ENCODE measurements at places on chromosomes 2 and 18. TPM values are rescaled to one million over a fixed set of nuclear protein-coding genes. Genes with fewer than 3 reads are reported as not detected.
A peak's percentile ranks its signal among the peaks of the same experiment; 100 is the strongest.

DNA sequence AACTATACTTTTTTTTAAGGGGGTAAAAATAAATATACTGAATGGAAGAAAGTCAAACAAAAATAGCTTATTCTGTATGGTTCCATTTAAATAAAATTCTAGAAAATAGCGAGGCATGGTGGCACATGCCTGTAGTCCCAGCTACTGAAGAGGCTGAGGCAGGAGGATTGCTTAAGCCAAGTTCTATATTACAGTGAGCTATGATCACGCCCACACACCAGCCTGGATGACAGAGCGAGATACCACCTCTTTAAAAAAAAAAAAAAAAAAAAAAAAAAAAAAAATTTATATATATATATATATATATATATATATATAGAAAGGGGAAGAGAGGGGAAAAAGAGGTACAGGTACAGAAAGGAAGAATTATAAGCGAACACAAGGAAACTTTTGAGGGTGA is 77.7 kb downstream of the MEMO1 start:
- no peak overlapping the region for H3K27ac ChIP-seq
- H3K27me3 ChIP-seq: no peaks in the 10 kb centered on the region
- peaks cover 1% of the 10 kb centered on the region for H3K4me1 ChIP-seq
- no peak overlapping the region for H3K4me3 ChIP-seq

DNA sequence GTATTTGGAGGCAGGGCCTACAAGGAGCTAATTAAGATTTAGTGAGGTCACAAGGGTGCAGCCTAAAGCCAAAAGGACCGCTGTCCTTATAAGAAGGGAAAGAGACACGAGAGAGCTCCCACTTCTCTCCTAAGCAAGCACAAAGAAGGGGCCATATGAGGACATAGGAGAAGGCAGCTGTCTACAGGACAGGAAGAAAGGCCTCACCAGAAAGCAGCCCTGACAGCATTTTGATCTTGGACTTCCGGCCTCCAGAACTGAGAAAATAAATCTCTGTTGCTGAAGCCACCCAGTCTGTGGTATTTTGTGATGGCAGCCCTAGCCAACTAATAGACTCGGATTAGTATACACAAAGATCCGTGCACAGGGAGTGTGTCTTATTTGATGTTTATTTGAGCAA is 139.7 kb downstream of the B3GNT2 start:
- no peaks in the 10 kb centered on the region for H3K36me3 ChIP-seq
- H3K27ac ChIP-seq: no peak overlapping the region
- peaks cover 4% of the 10 kb centered on the region for H3K27me3 ChIP-seq
- H3K4me3 ChIP-seq: no peak overlapping the region
- no peak for DNase-seq
- no peaks in the 10 kb centered on the region for H3K4me1 ChIP-seq

DNA sequence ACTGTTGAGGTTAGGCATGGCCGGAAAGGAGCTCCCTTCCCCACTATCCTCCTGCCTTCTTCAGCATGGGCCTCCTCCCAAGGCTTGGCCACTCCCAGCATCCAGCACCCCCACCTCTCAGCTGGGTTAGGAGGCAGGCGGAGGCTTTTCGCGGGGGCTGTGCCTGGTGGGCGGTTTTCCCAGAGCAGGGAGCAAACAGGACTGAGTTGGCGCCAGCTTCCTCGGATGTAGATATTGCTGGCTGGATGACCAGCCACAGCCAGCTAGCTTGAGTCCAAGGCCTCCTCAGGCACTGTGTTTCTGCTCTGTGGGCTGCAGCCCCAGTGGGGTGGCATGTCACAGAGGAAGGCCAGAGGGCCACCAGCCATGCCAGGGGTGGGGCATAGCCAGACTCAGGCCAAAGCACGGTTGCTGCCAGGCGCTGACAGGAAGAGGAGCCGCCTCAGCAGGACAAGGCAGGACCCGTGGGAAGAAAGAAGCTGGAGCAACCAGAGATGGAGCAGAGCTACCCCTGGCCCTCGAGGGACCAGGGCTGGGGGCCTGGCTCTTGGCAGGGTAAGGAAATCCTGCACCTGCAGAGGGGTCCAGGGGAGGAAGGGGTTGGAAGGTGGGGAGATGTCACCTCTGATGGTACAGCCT is at the start of gene TCF23:
TSS of gene TCF23 (plus strand) at position 204 of the 639 bp plus-strand sequence. CDS start at position 334, 130 bp downstream.
- H3K4me3 ChIP-seq: no peak within 1 kb of the TSS
- H3K4me1 ChIP-seq: no peaks in the 10 kb centered on the region

DNA sequence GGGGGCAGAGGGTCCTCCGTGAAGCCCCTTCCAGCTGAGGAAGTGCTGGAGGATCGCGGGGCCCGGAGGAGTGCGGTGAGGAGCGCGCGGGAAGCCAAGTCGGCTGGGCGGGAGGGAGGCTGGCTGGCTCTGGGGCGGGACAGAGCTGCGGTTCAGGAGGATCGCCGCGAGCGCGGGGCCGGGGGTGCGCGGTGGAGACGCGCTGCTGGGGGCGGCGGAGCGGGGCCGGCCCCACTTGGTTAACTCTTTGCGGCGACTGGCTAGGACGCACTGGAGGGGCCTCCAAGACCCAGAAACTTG is 464 bp downstream of the CYBRD1 start:
- peak overlapping the region; percentile 94 for H3K27ac ChIP-seq
- peak; percentile 86 for DNase-seq
- H3K4me3 ChIP-seq: peak overlapping the region; percentile 93
- H3K27me3 ChIP-seq: no peaks in the 10 kb centered on the region
- H3K36me3 ChIP-seq: peaks cover 10% of the 10 kb centered on the region

The ICA1L gene
- 4.9 TPM for total RNA-seq
